Activated T-cell treated with anti-CD3 and anti-CD28 coated beads for 24 hours (primary cell): ENCODE measurements at places on chromosomes 4 and X.

- DNase-seq = no peak
Observed at GRCh38 chrX:109489174-109489573, 7.3 kb upstream of the GUCY2F start.

- peak; percentile 69 for DNase-seq
Observed at GRCh38 chrX:49171752-49172279, at the start of gene PLP2. PLP2 (plus strand) TSS chrX:49171898; CDS start chrX:49172001, 103 bp downstream.

- no peak for DNase-seq
Observed at GRCh38 chrX:40016749-40017148, 81.0 kb downstream of the BCOR start.

- no peak for DNase-seq
Observed at GRCh38 chr4:176579226-176579625, 213.5 kb downstream of the VEGFC start.
